ENCODE measurements at places on chromosomes 6 and 20.

DNA sequence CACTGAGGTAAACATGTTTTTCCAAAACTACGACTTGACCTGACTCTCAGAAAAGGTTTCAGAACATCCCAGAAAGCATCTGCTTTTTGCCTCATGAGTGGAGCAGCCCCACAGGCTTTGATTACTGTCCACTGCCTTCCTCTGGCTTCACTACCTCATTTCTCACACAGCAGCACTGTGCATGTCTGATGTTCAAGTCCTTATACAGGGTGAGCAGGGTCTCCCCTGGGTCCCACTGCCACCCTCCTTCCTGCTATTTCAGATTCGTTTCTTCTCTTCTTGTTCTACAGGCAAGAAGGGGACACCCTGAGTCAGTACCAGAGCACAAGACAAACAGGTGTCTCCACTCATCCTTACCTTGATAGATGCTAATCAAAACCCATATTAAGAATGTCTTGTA lies 64.7 kb upstream of the NFATC2 start:
- DNase-seq: no peak

- no peak for DNase-seq
Observed at GRCh38 chr6:134472661-134473060, 154.7 kb upstream of the SGK1 start.

DNA sequence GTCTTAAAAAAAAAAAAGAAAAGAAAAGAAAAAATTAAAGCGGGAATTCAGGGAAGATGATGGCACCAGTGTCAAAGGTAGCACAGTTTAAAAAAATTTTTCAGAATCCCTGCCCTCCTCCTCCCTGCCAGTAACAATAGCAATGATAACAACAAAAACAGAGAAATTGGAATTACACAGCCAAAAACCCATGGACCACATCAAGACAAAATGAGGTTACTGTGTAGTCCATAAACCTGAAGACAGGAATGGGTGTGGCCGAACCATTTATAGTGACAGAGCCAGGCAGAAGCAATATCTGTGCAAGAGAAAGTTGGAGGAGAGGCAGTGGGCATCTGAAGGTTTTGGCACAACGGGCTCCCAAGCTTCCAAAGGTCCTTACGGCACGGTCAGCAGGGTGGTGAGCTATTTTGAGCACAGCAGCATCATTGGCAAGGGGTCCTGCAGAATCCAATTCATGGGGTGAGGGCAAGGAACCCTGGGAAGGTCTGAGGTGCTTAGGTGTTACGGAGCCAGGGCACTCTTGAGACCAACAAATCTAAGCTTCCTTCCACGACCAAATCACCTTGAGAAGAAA lies 202.3 kb downstream of the GMPR start:
- no peak for DNase-seq

- no peak for DNase-seq
Observed at GRCh38 chr6:103983860-103984259, 875.9 kb downstream of the HACE1 start.

DNA sequence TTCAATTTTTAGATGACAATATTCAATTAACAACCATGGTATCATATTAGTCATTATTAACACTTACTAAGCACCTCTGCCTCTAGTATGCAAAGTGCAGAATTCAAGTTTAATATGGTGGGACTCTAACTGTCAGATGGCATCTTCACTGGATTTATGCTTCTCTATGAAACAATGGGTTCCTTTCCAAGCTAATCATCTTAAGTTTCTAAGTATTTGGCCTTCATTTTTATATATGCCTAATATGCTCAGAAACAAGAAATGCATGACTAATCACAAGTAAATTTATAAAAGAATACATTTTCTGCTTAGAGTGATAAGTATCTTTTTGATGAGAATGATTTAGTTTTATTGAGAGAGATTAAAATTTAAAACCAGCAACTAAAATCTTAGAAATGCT lies 144.7 kb downstream of the HIVEP2 start:
- no peak for DNase-seq

DNA sequence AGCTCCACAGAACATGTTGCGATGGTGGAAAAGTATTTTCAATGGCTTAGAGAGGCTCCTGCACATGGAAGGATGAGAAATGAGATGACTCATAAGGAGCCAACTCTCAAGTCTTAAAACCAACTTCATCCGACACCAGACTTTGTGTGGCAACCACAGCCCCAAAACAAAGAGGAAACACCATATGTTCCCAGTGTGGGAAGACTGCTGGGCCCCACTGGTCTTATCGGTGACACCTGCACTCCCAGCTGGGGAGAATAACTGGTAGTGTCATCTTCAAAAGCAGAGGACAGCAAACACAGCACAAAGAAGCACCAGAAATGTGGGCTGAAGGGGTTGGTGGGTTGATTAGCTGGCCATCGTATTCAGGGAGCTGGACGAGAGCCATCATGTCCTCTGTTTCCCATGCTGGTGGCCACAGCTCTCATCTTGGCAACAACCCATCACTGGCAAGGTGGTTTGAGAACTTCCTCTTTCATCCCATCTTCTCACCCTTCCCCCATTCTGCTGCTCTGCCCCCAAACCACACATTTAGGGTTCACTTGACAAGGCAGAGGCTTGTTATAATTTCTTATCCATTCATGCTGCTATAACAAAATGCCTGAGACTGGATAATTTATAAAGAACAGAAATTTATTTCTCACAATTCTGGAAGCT lies 46.0 kb upstream of the TASP1 start:
- no peak for DNase-seq

DNA sequence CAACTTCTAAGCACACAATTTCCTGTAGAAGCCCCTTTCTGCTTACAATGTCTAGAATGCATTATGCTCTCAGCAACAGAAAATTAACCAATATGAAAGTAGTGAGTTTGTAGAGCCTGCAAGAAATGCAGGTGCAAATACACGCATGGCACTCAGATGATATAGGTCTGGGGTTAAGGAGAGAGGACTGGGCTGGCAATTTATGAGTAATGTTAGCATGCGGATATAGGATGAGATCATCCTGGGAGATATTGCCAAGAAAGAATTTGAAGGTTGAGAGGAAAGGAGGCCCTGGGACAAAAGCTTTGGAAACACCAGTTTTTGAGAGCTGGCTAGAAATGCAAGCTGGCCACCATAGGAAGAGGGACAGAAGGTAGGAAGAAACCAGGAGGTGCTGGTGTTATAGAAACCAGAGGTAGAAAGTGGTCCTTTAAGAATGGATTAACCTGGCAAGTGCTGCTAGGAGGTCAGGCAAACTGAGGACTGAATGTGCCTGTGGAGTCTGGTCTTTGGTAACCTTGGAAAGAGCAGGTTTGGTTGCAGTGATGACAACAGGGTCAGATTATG lies 183.2 kb upstream of the MYLIP start:
- DNase-seq: no peak

DNA sequence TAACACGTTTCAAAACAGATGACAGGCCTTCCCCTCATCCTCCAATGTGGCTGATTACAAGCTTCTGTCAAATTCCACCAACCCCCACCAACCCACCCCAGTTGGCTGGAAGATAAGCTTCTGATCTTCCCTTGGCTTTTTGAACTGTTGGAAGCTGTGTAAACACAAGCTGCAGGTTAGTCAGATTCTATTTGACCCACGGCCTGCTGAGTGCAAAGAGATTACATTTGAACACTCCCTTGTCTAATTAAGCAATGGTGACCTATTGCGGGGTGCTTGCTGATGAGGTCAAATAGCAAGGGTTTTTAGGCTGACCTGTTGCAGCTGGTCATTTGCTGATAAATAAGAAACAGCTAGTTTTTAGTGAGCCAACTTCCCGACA lies 379.7 kb downstream of the BMP2 start:
- no peak for DNase-seq

- DNase-seq: no peak
Observed at GRCh38 chr6:157143890-157144798, 179.2 kb downstream of the TMEM242 start.

GRCh38 chr6:93418408-93419303 lies 703 bp downstream of the EPHA7 start:
- DNase-seq: no peak

GRCh38 chr20:62339647-62340062 lies 27.5 kb downstream of the LAMA5 start:
- DNase-seq: no peak

- DNase-seq: no peak
Observed at GRCh38 chr6:105833959-105834947, 251.9 kb upstream of the PRDM1 start.

- peak; percentile 23 for DNase-seq
Observed at GRCh38 chr20:438571-439469, 23.5 kb downstream of the TBC1D20 start.

GRCh38 chr6:159093609-159094443 lies 49.0 kb upstream of the TAGAP start:
- DNase-seq: no peak

DNA sequence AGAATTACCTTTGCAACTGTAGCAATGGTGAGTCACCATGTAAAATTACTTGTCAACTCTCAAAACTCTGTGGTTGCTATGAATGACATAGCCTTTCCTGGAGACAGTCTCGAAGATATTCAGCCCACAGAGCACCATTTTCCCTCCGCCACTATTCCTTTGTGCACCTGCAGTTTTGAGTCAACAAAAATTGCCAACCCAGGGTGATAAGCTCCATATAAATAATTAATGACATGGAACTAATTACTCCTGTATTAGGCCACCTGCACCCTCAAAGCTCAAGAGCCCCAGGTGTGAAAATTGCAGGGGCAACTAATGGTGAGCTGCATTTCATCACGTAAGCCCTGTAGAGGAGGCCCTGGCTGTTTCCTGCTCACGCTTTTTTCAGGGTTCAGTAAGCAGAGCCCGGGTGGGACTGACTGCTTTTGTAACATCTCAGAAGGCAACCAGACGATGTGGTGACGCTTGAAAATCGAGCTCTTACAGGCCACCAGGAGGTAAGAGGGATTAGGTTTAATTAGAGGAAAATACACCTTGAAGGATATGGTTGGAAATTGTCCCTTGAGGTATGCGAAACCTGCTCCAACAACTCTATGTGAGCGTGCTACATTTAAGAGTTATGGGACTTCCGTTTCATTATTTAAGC lies 70.8 kb downstream of the BMP2 start:
- no peak for DNase-seq

DNA sequence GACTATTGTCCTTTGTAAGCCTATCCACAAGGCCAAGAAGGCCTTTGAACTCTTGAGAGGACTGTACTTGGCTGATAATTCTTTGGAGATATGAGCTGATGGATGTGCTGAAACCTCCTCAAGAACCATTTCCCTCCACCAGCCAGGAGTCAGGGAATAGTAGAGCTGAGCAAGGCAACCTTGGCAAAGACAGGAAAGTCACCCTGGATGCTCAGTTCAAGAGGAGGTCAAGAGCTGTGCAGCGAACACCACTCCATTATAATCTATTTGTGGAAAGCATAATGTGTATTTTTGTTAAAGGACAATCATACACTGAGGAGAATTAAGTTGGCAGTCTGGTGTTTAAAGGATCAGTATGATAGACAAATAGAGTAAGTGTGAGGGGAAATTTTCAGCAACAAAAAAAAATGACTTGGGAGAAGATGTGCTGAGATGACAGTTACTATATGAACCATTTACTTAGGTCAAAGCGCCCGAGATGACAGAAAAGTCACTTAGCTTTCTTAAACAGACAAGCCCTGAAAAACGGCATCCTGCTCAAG lies 177.2 kb upstream of the COL21A1 start:
- no peak for DNase-seq

- no peak for DNase-seq
Observed at GRCh38 chr6:112021691-112022310, 32.1 kb upstream of the CCN6 start.

- DNase-seq: no peak
Observed at GRCh38 chr20:40489886-40490285, 199.2 kb downstream of the MAFB start.

DNA sequence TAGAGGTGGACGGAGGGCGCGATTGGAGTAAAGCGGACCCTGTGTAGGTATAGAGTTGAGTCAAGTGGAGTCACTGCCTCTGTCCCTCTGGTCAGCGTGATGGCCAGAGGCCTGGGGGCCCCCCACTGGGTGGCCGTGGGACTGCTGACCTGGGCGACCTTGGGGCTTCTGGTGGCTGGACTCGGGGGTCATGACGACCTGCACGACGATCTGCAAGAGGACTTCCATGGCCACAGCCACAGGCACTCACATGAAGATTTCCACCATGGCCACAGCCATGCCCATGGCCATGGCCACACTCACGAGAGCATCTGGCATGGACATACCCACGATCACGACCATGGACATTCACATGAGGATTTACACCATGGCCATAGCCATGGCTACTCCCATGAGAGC lies 479 bp downstream of the SLC39A7 start:
- no peak for DNase-seq

GRCh38 chr6:15513801-15514711 lies 148.8 kb downstream of the DTNBP1 start:
- DNase-seq: no peak

DNA sequence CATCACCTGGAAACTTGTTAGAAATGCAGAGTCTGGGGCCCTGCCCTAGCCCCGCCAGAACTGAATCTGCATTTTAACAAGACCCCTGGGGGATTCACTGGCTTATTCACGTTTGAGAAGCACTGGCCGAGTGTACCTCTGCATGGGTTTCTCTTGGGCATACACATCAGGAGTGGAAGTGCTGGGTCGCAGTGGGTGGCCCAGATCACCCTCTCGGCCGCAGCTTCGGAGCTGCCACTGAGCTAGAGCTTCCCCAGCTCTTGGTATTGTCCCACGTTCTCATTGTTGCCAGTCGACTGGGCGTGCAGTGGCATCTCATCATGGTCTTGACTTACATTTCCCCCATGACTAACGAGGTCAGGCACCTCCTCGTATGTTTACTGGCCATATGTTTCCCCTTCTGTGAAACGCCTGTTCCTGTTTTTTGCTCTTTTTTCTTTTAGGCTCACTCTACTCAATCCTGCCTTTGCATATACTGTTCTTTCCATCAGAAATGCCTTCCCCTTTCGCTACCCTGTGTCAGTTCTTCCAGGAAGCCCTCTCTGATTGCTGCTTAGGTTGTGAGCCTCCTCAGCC lies 3.0 kb upstream of the DLGAP4 start:
- no peak for DNase-seq

- DNase-seq: no peak
Observed at GRCh38 chr20:11072982-11073381, 399.2 kb upstream of the JAG1 start.

Data from NK-92 treated with Interleukin-12 subunit alpha and Interleukin-12 subunit beta, amount 100 ng/mL, for 24 hours (cell line).